ENCODE measurements at places on chromosomes 4 and X.

GRCh38 chr4:8913858-8914460 is 42.3 kb upstream of the HMX1 start:
- peak; percentile 9 for DNase-seq

DNA sequence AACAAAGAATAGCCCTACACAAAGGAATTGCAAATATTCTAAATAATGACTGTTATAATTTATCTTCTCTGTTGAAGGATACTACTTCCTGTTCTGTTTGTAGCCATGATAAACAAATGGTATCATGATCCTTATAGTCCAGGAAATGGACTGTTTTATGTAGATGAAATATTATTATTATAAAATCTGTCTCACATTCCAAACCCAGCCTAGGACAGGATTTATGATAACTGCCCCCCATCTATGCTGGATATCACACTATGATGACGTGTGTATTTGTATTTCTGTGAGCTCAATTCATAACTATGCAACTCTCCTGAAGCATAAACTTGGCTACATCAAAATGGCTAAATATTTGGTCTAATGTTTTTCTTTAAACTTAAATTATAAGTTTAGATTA is 21.3 kb downstream of the DMD start:
- no peak for DNase-seq

DNA sequence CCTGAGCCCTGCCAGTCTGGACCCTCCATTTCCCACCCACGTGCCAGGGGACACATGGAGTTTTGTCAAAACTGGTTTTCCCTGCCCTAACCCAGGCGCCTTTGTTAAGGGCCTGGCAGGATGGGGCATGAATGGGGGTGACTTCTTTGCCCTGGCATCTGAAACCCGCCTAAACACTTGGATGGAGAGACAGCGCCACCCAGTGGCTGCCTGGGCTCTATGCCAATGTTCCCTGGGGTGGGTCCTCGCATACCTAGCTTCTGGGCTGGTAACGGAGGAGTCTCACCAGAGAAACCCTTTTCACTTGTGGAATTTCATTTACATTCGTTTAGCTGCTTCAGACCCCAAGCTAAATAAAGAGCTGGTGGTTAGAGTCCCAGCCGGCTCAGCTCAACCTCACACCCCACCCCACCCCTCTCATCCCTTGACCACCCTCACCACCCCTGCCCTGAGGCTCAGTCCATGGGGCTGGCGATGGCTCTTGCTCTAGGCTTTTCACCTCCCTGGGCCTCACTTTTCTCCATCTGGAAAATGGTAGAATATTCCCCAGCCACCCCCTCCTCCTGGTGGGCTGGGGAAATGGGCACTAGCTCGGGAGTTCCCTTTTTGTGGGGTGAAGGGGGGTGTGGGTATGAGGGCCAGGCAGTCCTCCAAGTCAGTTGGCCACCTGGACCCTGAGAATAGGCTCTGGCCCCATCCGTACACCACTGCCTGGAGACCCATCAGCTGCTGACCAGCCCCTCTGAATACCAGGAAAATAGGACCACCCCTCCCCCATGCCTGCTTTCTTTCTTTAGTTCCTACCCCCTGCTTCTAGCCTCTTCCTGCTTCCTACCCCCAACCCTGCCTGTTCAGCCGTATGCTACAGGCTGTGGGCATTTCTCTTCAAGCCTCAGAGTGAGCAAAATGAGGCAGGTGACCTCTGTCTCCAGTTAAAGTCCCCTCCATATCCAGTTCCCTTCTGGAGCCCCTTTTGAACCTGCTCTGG is 57.1 kb upstream of the PJA1 start:
- peak; percentile 84 for DNase-seq

GRCh38 chrX:1027133-1027532 is 185.3 kb downstream of the CRLF2 start:
- DNase-seq: no peak

DNA sequence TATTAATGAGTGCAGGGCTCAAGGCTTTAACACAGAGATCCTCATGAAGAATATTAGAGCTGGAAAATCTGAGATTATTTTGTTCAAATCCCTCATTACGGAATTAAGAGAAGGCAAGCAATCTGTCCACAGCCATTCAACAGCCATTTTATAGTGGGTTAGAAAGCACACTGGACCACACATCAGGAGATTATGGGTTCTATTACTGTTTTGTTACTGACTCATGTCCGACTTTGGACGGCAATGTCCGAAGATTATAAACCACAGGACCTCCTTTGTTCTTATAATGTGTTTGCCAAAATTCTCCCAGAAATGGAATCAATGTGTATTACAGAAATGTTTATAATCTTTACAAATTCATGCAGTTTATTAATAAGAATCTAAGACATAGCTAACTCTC is 8.1 kb downstream of the LAMTOR3 start:
- DNase-seq: peak; percentile 50

- DNase-seq: no peak
Observed at GRCh38 chrX:35351212-35351611, 408.6 kb downstream of the FAM47B start.

DNA sequence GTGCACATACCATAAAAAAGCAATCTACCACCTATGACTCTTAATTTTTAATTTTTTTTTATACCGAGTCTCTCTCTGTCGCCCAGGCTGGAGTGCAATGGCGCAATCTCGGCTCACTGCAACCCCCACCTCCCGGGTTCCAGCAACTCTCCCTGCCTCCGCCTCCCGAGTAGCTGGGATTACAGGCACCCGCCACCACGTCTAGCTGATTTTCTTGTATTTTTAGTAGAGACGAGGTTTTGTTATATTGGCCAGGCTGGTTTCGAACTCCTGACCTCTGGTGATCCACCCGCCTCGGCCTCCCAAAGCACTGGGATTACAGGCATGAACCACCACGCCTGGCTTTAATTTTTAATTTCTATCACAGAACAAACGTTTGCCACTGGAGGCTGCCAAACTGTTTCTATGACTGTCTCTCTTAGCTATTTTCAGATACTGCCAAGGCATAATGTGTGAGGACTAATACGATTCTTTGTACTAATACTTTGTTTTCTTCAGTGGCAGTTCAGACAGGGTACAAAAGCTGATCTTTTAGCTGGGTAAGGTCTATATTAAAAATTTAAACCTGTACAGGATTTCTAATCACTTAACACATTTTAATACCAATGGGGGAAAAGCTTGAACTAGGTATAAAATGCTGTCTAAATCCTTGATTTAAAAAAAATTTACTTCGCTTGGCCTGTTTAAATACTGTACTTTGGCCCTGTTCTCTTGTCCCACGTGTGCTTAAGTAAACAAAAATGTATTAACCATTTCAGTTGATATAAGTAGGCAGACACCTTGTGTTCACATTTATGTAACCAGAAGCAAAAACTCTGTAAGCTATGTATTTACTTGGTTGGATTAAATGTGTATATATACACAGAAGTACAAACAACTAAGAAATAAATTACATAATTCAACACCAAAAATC is 2.3 kb downstream of the PGRMC2 start:
- DNase-seq: no peak
